Stimulated activated memory B cell treated with anti-CD40 and anti-IgM and Interleukin-4, amounts not matched to agents 10 μg/mL and 1 μg/mL and 100 μg/mL, for 72 hours (primary cell): ENCODE measurements at places on chromosomes 4 and X.

DNA sequence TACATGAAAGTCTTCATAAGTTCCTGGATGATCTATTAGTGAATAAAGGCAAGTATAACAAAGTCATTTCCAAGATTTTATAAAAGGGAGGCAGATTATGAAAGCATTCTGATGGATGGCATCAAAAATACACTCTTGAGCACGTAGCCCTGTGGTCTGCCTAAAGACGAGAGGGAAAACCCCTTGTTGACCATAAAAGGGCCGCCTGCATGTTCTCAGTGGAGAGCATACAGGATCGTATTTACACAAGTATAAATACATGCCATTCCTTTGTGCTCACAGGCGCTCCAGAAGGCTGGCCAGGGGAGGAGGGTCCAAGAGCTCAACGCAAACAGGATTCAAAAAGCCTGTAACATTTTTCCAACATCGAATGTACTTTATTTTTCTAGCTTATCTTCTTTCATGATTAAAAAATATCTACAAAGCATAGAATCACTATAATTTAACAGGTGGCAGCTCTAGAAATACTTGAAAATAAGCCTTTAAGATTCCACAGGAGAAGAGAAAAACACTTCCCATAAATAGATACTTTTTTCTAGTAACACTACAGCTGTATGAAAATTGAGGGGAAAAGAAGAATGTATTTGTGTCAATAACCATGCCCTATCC, 29.6 kb downstream of the PDGFC start:
- H3K27ac ChIP-seq = no peak overlapping the region
- H3K4me3 ChIP-seq = no peak overlapping the region
- H3K36me3 ChIP-seq = no peaks in the 10 kb centered on the region
- H3K27me3 ChIP-seq = no peaks in the 10 kb centered on the region
- no peak for ATAC-seq
- H3K4me1 ChIP-seq = no peaks in the 10 kb centered on the region

GRCh38 chr4:74608151-74608949, 163.4 kb downstream of the AREG start:
- H3K27ac ChIP-seq = no peak overlapping the region
- H3K4me3 ChIP-seq = no peak overlapping the region
- no peaks in the 10 kb centered on the region for H3K4me1 ChIP-seq

- ATAC-seq = no peak
- H3K27me3 ChIP-seq = no peaks in the 10 kb centered on the region
- peak overlapping the region; percentile 16 for H3K27ac ChIP-seq
- no peak overlapping the region for H3K4me3 ChIP-seq
These were observed 31.2 kb downstream of the CCNI start for GRCh38 chr4:77044461-77045150.

DNA sequence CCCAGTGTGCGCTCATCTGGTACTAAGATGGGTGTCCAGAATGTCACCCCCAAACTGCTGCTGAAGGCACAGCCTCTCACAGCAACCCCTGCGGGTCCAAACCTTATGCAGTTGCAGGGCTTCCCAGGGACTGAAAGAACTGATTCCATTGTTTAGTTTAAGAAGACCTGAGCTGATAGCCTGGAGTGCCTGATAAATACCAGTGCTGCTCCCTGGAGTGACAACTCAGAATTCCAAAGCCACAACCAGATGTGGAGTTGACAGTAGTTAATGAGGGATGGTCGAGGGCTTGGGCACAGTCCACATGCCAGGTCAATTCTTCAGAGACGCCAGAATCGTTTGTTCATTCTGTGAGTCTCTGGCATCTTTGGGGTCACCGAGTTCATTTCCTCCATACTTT, 71.2 kb downstream of the LNX1 start:
- ATAC-seq = no peak
- no peaks in the 10 kb centered on the region for H3K4me1 ChIP-seq
- H3K4me3 ChIP-seq = no peak overlapping the region
- H3K36me3 ChIP-seq = no peaks in the 10 kb centered on the region
- H3K27ac ChIP-seq = no peak overlapping the region

DNA sequence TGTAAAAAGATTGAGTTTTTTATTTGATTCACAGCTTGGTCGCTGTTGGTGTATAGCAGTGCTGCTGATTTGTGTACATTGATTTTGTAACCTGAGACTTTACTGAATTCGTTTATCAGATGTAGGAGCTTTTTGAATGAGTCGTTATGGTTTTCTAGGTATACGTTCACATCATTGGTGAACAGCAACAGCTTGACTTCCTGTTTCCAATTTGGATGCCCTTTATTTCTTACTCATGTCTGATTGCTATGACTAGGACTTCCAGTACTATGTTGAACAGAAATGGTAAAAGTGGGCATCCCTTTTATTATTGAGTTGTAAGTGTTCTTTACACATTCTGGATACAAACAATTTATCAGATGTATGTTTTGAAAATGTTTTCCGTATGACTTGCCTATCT, 76.0 kb downstream of the ADGRG4 start:
- H3K36me3 ChIP-seq = no peaks in the 10 kb centered on the region
- no peak overlapping the region for H3K27ac ChIP-seq
- H3K4me3 ChIP-seq = no peak overlapping the region
- H3K4me1 ChIP-seq = no peaks in the 10 kb centered on the region
- no peak for ATAC-seq

- H3K36me3 ChIP-seq = no peaks in the 10 kb centered on the region
- no peak for ATAC-seq
- no peak overlapping the region for H3K27ac ChIP-seq
- no peak overlapping the region for H3K4me3 ChIP-seq
- peaks cover 10% of the 10 kb centered on the region for H3K4me1 ChIP-seq
These were observed 5.3 kb upstream of the PYURF start for GRCh38 chr4:88528861-88529260.

- H3K27ac ChIP-seq = no peak overlapping the region
- no peaks in the 10 kb centered on the region for H3K36me3 ChIP-seq
- H3K27me3 ChIP-seq = peaks cover 37% of the 10 kb centered on the region
- ATAC-seq = no peak
These were observed 5.6 kb upstream of the PCDH7 start for GRCh38 chr4:30714408-30715031.

GRCh38 chr4:98517218-98518021, 141.0 kb downstream of the TSPAN5 start:
- H3K4me3 ChIP-seq = no peak overlapping the region
- no peak for ATAC-seq
- peaks cover 5% of the 10 kb centered on the region for H3K36me3 ChIP-seq
- peaks cover 56% of the 10 kb centered on the region for H3K4me1 ChIP-seq

DNA sequence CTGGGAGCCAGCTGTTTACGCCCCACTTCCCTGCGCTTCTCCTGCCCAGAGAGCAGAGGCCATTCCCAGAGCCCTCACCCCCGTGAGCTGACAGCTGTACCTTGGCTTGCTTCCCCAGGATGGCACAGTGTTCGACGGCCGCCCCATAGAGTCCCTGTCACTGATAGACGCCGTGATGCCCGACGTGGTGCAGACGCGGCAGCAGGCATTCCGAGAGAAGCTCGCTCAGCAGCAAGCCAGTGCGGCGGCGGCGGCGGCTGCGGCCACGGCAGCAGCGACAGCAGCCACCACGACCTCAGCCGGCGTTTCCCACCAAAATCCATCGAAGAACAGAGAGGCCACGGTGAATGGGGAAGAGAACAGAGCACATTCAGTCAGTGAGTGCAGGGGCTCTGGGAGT, 77.7 kb downstream of the GPR143 start:
- no peak for ATAC-seq
- H3K4me3 ChIP-seq = no peak overlapping the region
- H3K4me1 ChIP-seq = no peaks in the 10 kb centered on the region
- H3K36me3 ChIP-seq = peaks cover 49% of the 10 kb centered on the region

DNA sequence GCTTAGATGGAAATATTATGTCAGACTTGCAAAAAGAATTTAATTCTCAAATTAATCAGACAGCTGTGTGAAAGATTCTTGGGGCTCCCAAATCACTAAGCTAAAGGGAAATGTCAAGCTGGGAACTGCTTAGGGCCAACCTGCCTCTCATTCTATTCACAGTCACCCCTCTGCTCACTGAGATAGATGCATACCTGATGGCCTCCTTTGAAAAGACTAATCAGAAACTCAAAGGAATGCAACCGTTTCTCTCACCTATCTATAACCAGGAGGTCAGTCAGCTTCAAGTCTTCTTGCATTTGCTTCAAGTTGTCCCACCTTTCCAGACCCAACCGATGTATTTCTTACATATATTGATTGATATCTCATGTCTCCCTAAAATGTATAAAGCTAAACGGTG, 882.7 kb downstream of the CENPC start:
- no peak for ATAC-seq
- H3K27me3 ChIP-seq = no peaks in the 10 kb centered on the region

DNA sequence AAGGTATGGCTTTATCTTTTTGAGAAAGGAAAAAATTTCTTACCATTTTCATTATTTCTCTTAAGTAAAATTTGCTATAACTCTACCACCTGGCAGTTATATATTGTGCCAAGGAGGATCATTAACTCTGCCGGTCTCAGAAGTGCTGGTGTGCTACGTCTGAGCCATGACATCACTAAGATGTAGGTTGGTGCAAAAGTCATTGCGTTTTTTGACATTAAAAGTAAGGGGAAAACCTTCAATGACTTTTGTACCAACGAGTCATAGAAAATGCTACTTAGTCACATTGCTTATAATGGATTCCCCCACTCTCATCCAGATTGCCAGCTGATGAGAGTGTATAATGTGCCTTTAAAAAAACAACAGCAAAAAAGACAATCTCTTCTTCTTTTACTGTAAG, 569.1 kb upstream of the GALNT7 start:
- ATAC-seq = no peak
- no peak overlapping the region for H3K4me3 ChIP-seq
- H3K27ac ChIP-seq = no peak overlapping the region

DNA sequence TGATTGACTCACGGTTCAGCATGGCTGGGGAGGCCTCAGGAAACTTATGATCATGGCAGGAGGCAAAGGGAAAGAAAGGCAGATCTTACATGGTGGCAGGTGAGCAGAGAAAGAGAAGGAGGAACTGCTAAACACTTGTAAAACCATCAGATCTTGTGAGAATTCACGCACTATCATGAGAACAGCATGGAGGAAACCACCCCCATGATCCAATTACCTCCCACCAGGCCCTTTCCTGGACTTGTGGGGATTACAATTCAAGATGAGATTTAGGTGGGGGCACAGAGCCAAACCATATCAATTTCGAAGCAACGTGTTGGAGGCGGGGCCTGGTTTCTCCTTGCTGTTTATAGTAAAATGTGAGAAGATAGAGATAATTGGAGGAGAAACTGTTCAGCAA, 167.4 kb downstream of the GABRB1 start:
- no peaks in the 10 kb centered on the region for H3K4me1 ChIP-seq
- no peaks in the 10 kb centered on the region for H3K27me3 ChIP-seq
- H3K4me3 ChIP-seq = no peak overlapping the region
- no peak for ATAC-seq
- H3K36me3 ChIP-seq = no peaks in the 10 kb centered on the region
- no peak overlapping the region for H3K27ac ChIP-seq
